GM12892 (cell line): ENCODE measurements at places on chromosomes 3 and 15.

- no peak for DNase-seq
These were observed 60.0 kb upstream of the IL12A start for GRCh38 chr3:159928666-159929065.

DNA sequence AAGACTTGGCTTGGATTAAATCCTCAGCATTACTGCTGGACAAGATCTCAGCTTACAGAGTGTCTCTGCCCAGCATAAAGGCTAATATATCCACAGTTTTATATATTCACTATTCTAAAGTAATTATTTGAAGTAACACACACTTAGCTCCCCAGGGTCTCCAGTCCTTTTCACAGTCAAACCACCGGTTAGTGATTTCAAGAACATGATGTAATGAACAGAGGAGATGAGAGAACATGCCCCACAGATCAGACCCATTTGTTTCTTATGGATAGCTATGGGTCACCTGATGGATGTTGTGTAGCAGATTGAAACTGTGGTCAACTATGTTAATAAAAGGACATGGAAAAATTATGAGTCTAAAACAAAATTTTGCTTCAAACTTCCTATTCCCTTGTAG is 44.8 kb upstream of the MRPL3 start:
- DNase-seq = no peak

GRCh38 chr3:177060492-177060891 is 136.8 kb downstream of the TBL1XR1 start:
- no peak for DNase-seq

- no peak for DNase-seq
These were observed 8.3 kb upstream of the POLR2M start for GRCh38 chr15:57698243-57698642.

DNA sequence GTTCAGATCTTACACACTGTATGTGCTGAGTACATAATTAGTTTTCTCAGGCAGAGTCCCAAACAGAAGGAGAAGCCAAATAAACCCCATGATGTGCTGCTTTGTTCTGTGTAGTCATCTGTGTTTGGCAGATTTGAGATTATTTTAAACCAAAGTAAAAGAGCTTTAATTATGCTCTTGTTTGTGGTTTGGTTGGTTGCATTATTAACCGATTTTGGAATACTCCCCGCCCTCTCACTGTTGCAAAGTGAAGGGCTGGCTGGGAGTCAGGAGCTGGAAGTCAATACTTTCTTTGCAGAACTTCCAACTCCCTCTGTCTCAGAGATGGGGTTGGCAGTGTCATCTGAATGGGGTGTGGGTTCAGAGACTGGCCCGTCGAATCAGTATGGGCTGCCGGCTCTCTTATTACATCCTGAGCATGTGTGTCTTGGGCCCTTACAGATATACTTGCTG is 34.4 kb downstream of the SLCO3A1 start:
- DNase-seq = no peak

GRCh38 chr3:52403955-52404354 is 40.9 kb downstream of the SEMA3G start:
- no peak for DNase-seq

DNA sequence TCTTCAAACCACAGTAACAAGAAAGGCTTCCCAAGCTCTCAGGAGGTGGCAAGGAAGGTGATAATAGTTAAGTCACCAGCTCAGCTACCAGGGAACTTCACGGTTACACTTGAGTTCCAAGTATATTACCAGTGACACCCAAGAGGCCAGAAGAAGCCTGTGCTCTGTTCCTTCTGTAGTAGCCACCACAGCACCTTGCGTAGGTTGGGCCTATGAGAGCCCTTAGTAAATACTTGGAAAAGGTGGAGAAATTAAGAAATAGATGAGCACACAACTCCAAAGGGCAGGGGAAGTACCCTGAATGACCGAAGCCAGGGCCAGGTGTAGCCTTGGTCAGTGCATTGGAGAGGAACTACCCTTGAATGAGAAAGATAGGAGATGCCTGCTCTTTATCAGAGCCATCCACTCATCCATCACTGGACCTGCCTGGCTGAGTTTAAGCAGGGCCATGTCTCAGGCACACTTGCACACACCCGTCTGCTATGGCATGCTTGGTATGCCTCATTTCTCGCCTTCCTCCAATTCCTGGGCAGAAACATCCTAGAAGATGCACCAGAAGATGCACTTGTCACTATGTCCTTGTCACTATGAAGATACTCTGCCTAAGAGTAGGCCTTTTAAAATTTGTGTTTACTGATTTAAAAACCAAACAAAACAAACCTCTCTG is 32.6 kb upstream of the NDUFB4 start:
- no peak for DNase-seq

DNA sequence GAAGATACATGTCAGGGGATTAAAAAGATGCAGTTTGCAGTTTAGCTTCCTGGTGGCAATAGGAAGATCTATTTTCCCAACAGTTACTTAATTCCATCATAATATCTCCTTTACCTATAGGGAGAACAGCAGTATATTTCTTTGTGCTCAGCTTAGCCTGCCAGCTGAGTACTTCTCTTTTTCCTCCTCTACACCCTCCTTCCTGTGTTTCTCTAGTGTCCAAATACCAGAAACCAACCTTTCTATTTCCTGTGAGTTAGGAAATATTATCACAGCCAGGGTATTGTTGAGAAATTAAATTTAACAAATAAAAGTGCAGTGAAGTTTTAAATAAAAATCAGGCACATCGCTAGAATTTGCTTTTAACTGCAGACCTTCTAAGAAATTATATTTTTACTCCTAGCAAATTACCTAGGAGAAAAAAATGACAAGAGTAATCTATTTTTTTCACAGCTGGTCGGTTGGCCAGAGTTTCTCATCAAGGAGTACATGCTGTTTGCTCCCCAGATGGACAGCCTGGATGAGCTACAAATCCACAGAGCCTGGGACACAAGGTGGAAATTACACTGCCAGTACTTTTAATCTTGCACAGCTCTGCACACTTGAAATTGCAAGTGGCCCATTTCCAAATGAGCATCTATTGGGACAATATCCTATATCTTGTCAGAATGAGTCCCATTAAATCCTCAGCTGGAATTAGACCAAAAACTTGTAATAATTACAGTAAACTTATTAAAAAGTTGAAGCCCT is 185.2 kb upstream of the CFAP20DC start:
- DNase-seq = no peak

DNA sequence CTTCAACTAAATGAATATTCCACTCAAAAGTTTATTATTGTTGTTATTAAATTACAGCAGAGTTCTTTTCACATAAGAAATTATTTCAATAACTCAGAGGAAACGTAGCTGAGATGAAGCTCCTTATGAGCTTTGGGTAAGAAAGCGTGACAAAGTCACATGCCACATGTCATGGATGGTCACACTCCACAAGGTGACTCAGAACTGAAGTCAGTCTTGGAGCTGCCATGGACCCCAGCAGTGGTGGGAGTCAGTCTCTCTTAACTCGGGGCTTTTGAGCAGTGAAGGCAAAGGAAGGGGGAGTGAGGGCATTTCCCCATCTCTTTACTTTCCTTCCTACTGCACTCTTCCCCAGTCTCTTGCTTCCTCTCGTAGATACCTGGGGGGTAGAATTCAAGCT is 87.5 kb upstream of the FAM3D start:
- DNase-seq = no peak

- DNase-seq = no peak
These were observed 44.2 kb downstream of the SETD5 start for GRCh38 chr3:9441501-9442221.

DNA sequence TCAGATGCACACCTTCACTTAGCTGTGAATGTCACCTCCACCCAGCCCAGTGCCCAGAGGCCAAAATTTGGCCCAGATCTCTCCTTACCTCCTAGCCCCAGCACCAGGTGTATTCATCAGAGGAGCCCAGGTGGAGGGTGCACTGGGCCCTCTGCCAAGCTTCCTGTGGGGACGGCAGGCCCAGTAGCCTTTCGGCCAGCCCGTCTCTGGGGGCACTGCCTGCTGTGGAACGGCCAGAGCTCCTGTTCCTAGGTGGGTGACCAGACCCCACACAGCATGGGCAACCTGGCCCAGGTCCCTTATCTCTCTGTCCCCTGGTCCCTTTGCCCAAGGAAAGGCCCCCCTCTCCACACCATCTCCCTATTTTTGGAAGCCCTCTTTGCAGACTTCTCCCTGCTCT is 67.8 kb downstream of the AAGAB start:
- DNase-seq = no peak

DNA sequence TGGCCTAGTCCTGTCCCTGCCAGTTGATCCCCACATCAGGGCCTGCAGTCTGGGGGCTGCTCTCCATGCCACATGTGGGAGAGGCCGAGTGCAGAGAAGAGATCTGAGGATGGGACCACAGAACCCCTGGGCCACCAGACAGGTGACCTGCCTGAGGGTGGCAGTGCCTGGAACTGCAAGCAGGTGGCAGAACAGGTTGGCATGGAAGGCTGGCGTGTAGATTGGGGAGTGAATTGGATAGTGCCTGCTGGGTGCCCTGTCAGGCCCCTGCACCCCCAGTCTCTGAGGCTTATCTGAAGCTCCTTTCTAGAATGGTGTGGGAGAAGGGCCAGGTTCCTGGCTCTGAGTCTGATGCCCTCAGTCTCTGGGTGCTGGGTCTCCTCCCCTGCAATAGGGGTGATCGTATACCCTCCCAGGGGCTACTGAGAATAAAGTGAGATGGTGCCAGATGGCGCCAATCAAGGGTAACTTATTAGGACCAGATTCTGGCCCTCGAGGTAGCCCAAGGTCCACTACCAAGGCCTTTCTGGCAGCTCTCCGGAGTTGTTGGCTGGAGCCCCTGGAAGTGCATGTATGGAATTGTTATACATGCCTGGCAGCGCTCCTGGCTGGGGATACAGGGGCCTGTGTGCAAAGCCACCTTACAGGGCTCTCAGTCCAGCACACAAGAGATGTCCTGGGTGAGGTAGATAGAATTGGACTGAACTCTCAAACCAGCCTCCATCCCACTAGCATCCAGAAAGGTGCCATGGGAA is 15.7 kb downstream of the C3orf18 start:
- no peak for DNase-seq

DNA sequence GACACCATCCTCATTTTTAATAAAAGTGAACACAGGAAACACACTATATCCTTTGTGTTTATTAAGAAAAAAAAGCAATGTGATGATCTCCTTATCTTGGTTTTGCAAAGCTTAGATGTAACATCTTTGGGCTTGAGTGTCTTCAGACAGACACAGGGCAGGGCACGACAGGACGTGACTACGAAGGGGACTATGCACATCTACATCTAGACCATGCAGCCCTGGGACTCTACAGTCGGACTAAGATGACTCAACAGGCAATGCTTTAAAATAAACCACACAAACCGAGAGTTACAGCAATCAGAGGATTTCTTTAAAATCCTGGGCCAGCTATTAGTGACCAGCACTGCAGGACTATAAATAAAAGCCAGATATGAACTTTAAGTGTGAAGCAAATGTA is 22.8 kb upstream of the TM2D3 start:
- no peak for DNase-seq

GRCh38 chr3:66603151-66603611 is 102.4 kb upstream of the LRIG1 start:
- DNase-seq = no peak

- no peak for DNase-seq
These were observed 88.9 kb downstream of the EOMES start for GRCh38 chr3:27633224-27633545.

DNA sequence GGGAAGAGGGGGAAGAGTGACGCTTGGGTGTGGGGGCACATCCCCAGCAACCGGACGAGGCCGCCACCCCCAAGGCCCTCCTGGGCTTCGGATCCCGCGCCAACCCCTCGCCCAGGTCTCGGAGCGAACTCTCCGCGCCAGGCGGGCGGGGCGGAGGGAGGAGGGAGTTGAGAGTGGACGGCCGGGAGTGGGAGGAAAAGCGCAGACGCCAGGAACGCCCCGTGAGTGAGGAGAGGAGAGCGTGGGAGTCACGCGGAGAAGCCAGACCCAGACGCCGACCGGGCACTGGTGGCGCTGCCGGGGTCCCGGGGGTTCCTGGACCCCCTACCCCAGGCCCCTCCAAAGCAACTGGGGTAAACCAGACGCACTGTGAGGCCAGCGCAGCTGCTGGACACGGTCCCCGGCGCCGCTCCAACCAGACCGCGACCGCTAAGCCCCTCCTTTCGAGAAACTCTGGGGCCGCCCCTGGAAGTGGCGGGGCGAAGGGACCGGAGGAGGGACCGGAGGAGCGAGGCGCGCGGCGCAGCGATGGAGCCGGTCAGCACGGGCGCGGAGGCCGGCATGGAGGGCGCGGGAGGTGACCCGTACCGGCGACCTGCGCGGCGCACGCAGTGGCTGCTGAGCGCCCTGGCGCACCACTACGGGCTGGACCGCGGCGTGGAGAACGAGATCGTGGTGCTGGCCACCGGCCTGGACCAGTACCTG is at the start of gene EFCC1:
Gene EFCC1, plus strand, starts transcription at position 204 of the 705 bp plus-strand sequence. Its CDS starts 325 bp downstream, at position 529.
- no peak for DNase-seq

- no peak for DNase-seq
These were observed 188.1 kb downstream of the BBX start for GRCh38 chr3:107710851-107711250.

DNA sequence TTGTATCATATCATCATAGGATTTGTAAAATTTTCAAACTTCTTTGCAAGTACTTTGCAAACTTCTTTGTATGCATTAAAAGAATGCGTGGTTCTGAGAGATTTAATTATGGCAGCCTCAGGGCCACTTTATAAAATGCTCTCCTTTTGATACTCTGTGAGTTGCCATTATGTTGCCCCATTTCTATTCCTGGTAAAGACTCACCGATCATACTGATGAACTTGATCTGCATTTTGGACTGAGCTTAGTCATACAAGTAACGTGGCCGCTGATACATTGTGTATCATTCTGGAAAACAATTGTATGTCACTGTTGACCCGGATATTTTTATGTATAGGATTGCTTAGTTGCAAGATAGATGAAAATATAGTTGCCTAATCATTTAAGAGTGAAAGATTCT is 38.8 kb downstream of the AKAP13 start:
- DNase-seq = no peak

DNA sequence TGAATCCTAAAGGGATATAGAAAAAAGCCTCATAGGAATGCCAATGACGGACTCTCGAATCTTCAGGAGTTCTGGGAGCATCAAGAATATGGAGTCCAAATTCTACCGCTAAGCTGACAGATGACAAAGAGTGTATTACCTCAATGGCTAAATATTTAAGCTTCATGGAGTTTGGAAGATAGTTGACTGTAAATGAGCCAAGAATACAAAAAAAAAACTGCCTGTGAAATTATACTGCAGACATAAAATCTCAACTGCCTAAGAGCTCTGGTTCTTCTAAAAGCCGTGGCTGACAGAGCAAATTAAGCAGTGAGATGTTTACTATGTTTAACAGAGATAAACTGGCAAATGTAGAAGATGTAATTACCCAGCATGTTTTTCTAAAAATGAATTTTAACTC is 140.0 kb downstream of the GADL1 start:
- no peak for DNase-seq

DNA sequence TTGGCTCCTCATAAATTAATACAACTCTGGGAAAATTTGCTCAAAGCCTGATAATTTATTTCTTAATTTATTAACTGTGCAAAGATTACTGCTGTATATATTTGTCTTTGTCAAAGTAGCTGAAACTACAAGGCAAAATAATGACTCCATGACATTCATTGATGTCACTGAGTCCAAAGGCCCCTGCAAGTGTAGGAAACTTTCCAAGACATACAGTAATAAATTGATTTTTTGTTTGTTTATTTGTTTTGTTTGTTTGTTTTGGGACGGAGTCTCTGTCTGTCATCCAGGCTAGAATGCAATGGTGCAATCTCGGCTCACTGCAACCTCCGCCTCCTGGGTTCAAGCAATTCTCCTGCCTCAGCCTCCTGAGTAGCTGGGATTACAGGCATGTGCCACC is 96.8 kb upstream of the LPP start:
- DNase-seq = no peak
